ENCODE measurements at places on chromosomes 3 and 15. TPM values are rescaled to one million over a fixed set of nuclear protein-coding genes. Genes with fewer than 3 reads are reported as not detected.

The KCNMB2 gene
- total RNA-seq, result not detected

The ITIH4 gene
- 2.8 TPM for total RNA-seq

The GRIP2 gene
- total RNA-seq, result 3.3 TPM

The SLCO2A1 gene
- total RNA-seq, result 2.2 TPM

The GOLGA6L22 gene
- not detected for total RNA-seq

The DUOX1 gene
- total RNA-seq, result 0.26 TPM

The CORO2B gene
- 6.2 TPM for total RNA-seq

The ADAMTSL3 gene
- 3.0 TPM for total RNA-seq

Data from astrocyte (in vitro differentiated cells and primary cell).